ENCODE measurements at places on chromosomes 12 and 14. TPM values are rescaled to one million over a fixed set of nuclear protein-coding genes. Genes with fewer than 3 reads are reported as not detected.

The PTPRQ gene
- not detected for total RNA-seq

The CSRP2 gene
- 31.9 TPM for total RNA-seq

The HOXC6 gene
- not detected for total RNA-seq

The HOXC10 gene
- total RNA-seq = not detected

The MYBPC1 gene
- not detected for total RNA-seq

The GNPNAT1 gene
- total RNA-seq = 30.4 TPM

The AVPR1A gene
- not detected for total RNA-seq

The RASSF3 gene
- total RNA-seq = 7.8 TPM

The CLEC9A gene
- total RNA-seq = not detected

The LYSET gene
- 13.5 TPM for total RNA-seq

The TGM1 gene
- 229 TPM for total RNA-seq

The LALBA gene
- total RNA-seq = not detected

The NAV3 gene
- 0.74 TPM for total RNA-seq

The LRP1-AS gene
- total RNA-seq = not detected

The SAMD15 gene
- total RNA-seq = 0.35 TPM

The TRIP11 gene
- 11.9 TPM for total RNA-seq

The SERPINA4 gene
- total RNA-seq = not detected

The ATF7IP gene
- 40.9 TPM for total RNA-seq

The RNASE3 gene
- not detected for total RNA-seq

The LBHD2 gene
- not detected for total RNA-seq

The SPIC gene
- not detected for total RNA-seq

The PAX9 gene
- total RNA-seq = 12.0 TPM

The GRIP1 gene
- total RNA-seq = 3.6 TPM

The PNMA1 gene
- total RNA-seq = 13.1 TPM

The PDZRN4 gene
- not detected for total RNA-seq

The ANKS1B gene
- not detected for total RNA-seq

The OR6C65 gene
- not detected for total RNA-seq

The CACNA1C gene
- total RNA-seq = not detected

The OVCH1 gene
- total RNA-seq = not detected

The CCDC59 gene
- total RNA-seq = 63.5 TPM

The TCL1B gene
- not detected for total RNA-seq

The TSPAN31 gene
- 44.2 TPM for total RNA-seq

The OR4M1 gene
- not detected for total RNA-seq

The SERPINA12 gene
- not detected for total RNA-seq

The OR4E2 gene
- total RNA-seq = not detected

The SLC7A8 gene
- 19.0 TPM for total RNA-seq

The GLT1D1 gene
- not detected for total RNA-seq

The COPZ1 gene
- 170 TPM for total RNA-seq

The PTPN6 gene
- total RNA-seq = 21.0 TPM

The SIX4 gene
- 14.9 TPM for total RNA-seq

The CDCA3 gene
- total RNA-seq = 41.0 TPM

The PWP1 gene
- 61.9 TPM for total RNA-seq

The RFLNA gene
- total RNA-seq = not detected

The LTBP2 gene
- 28.1 TPM for total RNA-seq

The GNG2 gene
- 1.2 TPM for total RNA-seq
